ENCODE measurements at places on chromosomes 13 and 19. TPM values are rescaled to one million over a fixed set of nuclear protein-coding genes. Genes with fewer than 3 reads are reported as not detected.
A peak's percentile ranks its signal among the peaks of the same experiment; 100 is the strongest.

Gene CYP4F2
- not detected for total RNA-seq

DNA sequence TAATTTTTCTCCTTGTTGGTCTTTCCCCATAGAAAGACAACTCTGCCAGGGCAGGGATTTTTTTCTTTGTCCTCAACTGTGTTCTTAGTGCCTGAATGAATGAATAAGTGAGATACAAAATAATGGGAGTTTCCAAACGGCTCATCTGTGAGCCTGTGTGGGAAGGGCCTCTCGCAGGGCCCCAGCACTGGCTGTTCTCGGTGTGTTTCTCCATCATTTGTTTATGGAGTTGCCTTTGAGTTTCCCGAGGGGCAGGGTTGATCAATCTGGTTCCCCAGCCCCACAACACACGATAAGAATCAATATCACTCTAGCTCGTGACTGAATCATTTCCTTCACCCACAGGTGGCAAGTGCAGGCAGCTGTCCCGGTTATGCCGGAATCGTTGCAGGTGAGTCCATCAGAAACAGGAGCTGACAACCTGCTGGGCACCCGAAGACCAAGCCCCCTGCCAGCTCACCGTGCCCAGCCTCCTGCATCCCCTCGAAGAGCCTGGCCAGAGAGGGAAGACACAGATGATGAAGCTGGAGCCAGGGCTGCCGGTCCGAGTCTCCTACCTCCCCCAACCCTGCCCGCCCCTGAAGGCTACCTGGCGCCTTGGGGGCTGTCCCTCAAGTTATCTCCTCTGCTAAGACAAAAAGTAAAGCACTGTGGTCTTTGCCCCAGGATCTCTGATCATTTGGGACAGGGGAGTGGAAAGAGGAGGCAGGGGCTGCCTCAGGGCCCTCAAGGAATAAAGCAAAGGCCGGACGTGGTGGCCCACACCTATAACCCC, 14.9 kb downstream of the FXYD5 start:
- DNase-seq: no peak

- DNase-seq: no peak
Measured at GRCh38 chr19:17580470-17581144, 25.2 kb downstream of the COLGALT1 start.

DNA sequence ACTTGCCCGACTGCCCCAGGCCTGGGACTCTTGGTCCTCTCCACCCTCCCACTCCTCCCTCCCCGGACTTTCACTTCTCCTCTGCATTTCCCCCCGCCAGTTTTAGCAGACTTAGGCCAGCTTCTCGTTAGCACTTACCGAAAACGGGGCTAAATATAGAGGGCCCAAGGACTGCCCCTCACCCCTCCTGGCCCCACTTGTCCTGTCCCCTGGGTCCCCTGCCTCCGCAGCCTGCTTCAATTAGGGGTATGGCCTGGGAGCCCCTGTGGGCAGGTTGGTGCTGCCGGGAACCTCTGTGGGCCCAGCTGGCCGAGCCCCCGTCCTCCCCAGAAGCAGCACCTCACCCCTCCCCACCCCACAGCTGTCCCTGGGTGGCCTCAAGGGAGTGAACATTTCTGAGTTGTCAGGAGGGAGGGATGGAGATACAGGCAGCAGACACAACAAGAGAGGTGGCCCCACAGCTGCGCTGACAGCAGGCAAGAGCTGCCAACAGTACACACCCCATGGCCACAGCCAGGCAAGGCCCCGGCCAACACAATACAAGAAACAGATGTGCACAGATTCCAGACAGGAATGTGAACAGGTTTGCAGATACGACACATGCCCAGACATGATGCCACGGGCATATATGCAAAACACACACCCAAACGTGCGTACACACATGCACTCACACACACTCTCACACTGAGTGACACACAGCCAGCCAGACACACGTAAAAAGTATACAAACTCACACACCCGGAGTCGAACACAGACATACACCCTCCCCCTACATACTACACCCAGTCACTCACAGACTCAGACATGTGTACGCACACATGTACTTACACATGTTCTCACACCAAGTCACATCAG, 2.6 kb downstream of the POU2F2 start:
- DNase-seq: peak; percentile 19

DNA sequence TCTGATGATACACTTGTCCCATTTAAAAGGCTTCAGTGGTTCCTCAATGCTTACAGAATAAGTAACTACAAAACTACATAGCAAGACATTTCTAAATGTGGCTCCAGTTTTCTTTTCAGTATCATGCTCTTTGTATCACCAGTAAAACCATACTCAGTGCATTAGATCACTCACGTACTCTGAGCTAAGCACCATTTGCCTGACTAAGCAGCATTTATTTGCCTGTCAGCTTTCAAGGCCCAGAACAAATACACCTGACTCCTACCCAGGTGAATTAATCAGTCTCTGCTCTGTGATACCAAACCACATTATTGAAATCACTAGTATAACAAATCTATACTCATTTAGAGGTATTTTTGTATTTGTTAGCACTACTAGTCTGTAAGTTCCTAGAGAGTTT, 47.4 kb upstream of the PCDH20 start:
- DNase-seq: no peak

- DNase-seq: no peak
Measured at GRCh38 chr19:530134-531008, 1.2 kb upstream of the CDC34 start.

DNA sequence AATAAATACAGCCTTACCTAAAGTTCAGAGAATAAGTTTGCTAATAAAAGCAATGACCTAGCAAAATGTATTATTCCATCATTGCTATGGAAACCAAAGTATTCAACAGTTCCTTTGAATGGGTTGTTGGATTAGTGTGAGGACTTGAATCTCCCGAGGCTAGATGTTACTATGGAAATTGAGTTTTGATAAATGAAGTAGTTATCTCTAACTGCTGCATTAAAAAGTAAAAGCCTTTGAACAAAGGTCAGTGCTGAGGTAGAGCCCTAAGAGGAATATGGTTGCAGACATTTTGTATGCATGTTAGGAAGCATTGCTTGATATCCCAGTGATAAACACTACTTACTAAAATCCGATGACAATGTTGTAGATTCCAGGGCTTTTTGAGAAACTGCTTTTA, 6.2 kb downstream of the KLF5 start:
- peak; percentile 31 for DNase-seq

Gene XPO4
- total RNA-seq: 15.0 TPM

DNA sequence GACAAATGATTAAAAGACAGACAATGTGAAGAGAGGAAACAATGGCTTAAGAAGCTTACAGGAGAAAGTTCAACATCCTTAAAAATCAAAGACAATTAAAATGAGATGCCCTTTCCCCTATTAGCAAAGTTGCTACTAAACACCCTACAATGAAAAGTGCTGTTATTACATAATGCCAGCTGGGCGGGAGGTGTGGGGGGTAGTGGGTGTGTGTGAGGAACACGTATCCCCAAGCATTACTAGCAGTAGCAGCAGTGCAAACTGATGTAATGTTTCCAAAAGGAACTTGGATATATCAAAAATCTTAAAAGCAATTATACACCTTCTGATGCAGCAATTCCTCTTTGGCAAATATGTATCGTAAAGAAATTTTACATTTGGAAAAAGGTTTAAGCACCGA, 70.9 kb downstream of the PEG3 start:
- DNase-seq: no peak

- DNase-seq: no peak
Measured at GRCh38 chr19:30552593-30552992, 180.4 kb downstream of the ZNF536 start.

Gene TEX29
- 0.41 TPM for total RNA-seq

GRCh38 chr13:87035526-87035925, 635.6 kb upstream of the SLITRK5 start:
- DNase-seq: no peak

- no peak for DNase-seq
Measured at GRCh38 chr13:105446197-105446596, 1089.3 kb downstream of the EFNB2 start.

GRCh38 chr19:58563034-58563573, 4.7 kb upstream of the UBE2M start:
- no peak for DNase-seq

GRCh38 chr13:71430681-71431080, 436.3 kb downstream of the DACH1 start:
- no peak for DNase-seq

Gene STOML3
- not detected for total RNA-seq

Gene NCAN
- total RNA-seq: not detected

Gene CGB1
- not detected for total RNA-seq

DNA sequence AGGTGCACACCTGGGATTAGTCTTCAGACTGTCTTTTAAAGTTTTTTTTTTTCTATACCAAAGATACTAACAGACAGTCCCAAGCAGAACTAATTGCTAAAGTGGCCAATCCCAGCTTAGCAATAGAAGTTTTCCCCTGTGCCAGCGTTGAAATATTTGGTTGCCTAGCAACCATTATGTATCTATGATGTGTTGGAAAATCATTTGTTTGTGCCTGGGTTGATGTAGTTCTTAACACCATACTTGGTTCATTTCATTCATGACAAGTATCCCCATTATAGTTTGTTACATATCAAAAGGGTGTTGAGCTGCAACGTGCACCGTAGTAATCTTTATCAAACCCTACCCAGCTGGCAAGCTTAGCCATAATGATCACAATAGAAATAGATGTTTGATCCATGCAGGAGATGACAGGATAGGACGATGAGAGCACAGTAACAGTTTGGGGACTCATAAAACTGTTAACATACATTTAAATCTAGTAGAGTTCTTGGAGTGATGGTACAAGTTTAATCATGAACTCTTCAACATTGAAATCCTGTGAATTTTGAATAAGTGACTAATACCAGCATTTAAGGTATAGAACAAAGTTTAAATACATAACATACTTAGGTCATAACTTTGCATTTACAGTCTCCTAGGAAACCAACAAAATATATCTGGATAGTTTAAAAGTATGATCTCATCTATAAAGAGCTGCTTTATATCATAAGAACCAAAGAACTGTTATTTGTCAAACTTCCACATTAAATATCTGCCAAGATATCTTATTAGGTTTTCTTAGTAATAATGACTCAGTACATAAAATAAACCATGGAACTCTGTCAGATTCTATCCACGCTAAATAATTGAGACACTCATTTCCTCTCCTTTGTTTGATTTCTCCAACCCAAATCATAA, 73.4 kb downstream of the MBNL2 start:
- peak; percentile 80 for DNase-seq

GRCh38 chr13:29810145-29810742, 40.2 kb downstream of the UBL3 start:
- DNase-seq: no peak

GRCh38 chr13:76971215-76971614, 20.7 kb upstream of the CLN5 start:
- no peak for DNase-seq

DNA sequence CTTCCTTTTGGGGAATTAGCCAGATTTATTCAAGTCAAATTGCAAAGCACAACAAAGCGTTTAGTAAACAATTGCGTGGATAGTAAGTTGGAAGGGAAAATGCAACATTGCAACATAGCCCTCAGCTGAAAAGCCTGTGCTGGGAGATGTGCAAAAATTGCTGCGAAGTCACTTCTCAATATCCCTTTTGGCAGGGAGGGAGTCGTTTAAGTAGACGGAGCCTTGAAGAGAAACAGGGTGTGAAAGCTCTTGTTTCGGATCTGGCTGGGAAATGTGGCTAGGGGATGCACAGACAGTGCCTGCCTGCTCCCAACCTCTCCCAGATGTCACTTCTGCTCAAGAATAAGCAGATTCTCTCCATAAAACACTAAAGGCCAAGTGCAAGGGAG, 56.8 kb downstream of the SLC7A1 start:
- DNase-seq: no peak

Gene FGF14
- not detected for total RNA-seq

Gene ADAMTSL5
- total RNA-seq: 14.9 TPM

Gene FPR1
- total RNA-seq: 0.38 TPM

GRCh38 chr19:51065221-51065960, 499 bp upstream of the KLK13 start:
- DNase-seq: no peak

Gene UBL3
- 44.0 TPM for total RNA-seq

Gene PSG11
- 0.55 TPM for total RNA-seq

DNA sequence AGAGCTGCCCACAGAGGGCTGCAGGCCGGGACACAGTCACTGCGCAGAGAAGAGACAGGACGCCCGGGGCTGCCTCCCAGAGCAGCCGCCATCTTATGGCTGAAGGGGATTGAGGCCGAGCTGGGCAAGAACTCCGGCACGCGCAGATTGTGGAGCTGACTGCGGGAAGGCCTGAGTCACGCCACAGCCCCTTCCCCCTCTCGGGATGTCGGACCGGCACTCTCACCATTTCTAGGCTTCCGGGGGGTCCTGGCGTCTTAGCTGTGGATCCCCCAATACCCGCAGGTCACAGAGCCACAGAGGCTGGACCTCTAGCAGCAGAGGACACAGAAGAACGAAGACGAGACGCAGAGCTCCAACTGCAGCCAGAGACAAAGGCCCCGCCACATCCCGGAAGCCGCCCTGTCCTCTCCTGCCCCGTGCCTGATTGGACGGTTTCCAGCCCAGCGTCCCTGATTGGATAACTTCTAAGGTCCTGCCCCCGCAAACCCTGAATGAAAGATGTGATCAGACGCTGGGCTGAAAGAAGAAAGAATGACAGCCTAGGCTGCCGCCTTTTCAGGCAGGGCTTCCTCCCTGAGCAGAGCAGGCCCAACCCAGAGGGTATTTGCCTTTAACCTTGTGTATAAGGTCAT, at the start of gene ZNF43:
ZNF43 (minus strand) TSS at position 373 of the 635 bp plus-strand sequence; CDS start at position 229, 144 bp downstream.
- DNase-seq: peak; percentile 85

DNA sequence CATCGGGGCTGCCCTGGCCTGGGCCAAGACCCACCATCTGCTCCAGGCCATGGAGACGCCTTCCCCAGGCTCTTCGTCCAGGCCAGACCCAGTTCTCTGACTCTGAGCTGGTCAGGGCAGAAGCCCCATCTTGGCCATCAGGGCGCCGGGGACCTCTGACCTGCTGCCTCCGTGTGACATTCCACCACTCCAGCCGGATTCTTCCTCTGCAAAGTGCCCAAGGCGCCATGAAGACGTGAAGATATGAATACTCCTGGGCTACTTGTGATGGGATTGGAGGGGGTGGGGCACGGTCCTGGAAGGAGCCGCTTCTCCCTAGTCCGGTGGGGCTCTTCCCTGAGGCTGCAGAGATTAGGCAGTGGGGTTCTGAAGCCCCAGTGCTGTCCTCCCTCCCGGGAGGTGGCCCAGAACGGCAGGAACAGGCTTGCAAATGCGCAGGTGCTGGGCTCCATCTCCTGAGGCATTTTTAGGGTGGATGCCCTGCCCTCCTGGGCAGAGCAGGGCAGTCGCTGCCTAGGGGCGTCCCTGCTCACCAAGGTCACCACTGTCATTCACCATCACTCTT, 26.0 kb upstream of the SLC7A10 start:
- DNase-seq: no peak

DNA sequence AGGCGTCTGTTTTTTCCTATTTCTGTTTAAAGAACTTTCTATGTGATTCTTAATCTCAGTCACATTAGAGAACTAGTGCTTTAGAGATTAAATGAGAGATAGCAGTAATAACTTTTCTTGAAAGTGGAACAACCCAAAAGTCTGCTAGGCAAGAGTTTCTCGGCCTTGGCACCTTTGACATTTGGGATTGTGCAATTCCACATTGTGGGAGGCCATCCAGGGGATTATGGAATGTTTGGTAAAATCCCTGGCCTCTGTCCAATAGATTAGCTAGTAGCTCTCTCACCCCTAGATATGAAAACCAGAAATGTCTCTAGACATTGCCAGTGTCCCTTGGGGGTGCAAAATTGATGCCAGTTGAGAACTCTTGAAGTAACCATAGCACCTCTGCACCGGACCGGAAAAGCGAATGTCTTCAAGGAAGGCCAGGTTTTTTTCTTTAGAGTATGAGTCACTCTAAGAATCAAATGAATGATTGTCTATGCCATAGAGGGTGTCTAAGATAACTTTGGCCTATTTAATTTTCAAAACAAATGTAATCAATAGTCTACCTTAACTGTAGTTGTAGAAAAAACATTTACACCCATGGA, 45.0 kb upstream of the IL17D start:
- DNase-seq: no peak

Gene ZNF730
- 0.86 TPM for total RNA-seq
